ENCODE measurements at places on chromosomes 1 and 21.

- no peak for DNase-seq
Observed at GRCh38 chr1:108815566-108815965, 41.3 kb downstream of the AKNAD1 start.

DNA sequence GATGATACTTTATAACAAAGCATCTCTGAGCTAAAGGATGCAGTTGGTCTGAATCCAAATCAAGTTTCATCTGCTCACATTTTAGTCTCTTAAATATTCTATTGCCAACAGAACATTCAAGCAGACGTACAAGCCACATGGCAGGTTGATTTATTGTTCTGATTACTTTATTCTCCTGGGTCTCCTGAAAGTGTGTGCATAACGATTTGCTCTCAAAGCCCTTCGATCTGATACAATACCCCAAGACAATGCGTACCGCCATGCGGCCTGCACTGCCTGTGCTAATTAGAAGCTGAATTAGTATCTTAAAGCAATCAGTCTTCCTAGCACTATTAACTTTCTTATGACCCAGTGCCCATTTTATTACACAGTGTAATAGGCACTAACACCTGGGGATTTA lies 56.9 kb downstream of the FHAD1 start:
- DNase-seq = no peak

DNA sequence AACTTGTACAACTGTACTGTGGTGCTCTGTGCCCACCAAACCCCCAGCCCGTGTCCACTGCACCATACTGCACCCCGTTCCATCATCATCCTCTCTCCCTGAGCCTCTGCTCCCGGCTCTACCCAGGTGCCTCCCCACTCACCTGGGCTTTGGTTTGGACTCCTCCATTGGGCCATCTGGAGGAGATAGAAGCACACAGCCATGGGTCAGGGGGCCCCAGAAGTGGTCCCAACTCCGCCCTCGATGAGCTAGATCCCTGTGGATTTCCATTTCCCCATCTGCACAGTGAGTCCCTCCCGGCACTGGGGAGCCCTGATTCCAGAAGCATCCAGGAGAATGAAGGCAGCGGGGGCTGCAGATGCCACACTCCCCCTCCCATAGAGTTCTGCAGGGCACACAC lies 10.8 kb downstream of the TNNT2 start:
- no peak for DNase-seq

GRCh38 chr1:183304440-183305107 lies 113.6 kb downstream of the NMNAT2 start:
- DNase-seq = no peak

- no peak for DNase-seq
Observed at GRCh38 chr1:19411612-19412011, 73.7 kb downstream of the CAPZB start.

GRCh38 chr1:56590520-56591011 lies 11.2 kb upstream of the PLPP3 start:
- DNase-seq = no peak

GRCh38 chr1:6508154-6508815 lies 16.8 kb upstream of the PLEKHG5 start:
- no peak for DNase-seq

- no peak for DNase-seq
Observed at GRCh38 chr1:210233216-210233494, 559 bp downstream of the SERTAD4 start.

GRCh38 chr1:236129306-236129705 lies 13.0 kb upstream of the GPR137B start:
- DNase-seq = no peak

- no peak for DNase-seq
Observed at GRCh38 chr1:107954126-107954525, 10.9 kb downstream of the VAV3 start.

All from HS-5 (cell line).